Activated T-helper 1 cell treated with Interleukin-2 at 50 U/mL for 16 hours (primary cell): ENCODE measurements at places on chromosomes 4 and X.

- no peak for DNase-seq
Measured at GRCh38 chr4:3199653-3200422, 49.1 kb upstream of the MSANTD1 start.

DNA sequence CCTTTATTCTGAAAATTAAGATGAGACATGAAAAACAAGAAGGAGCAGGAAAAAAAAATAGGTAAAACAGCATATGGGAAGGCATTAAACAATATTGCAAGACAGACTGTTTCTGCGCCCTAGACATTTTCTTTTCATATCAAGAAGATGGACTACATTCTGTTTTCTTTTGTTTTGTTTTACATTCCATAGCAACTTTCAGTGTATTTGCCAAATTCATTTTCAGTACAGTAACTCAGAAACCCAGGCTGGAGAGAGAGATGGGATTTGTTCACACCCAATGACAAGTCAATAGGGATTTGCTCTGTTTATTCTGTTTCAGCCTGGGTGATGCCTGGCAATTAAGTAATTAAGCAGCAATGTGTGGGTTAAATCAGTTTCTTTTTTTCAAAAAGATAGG lies 892.8 kb upstream of the DIAPH2 start:
- no peak for DNase-seq

DNA sequence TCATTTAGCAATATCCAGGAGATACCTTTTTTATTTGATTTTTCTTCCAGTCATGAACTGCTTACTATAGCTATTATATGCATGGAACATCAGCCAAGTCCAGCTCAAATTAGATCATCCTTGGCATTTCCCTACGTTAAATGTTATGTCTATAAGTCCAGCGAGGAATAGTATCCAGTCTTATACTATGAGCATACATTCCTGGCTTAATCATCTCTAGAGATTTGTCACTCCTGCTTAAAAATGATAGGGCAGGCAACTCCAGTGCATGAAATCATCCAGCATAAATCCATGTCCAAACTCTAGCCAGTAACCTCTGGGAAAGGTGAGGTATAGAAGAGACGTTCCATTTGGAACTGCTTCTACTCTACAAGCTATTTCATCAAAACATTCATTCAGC lies 126.7 kb upstream of the VCX2 start:
- DNase-seq: no peak

DNA sequence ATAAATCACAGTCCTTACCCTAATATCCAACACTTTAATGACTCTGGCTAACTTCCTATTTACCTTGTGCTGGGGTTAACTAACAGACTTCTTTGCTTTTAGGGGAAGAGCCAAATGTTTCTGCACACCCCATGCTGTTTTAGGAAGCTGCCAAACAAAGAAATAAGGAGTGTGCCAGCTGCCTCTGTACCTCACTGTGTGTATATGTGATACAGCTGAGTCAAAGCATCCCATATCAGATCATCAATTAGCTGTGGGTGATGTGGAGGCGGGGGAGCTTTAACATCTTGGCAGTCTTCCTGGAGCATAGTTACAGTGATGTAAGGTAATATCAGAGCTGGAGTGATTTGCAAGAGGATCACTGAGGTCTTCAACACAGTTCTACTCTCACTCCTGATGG lies 95.4 kb downstream of the COL25A1 start:
- DNase-seq: no peak

DNA sequence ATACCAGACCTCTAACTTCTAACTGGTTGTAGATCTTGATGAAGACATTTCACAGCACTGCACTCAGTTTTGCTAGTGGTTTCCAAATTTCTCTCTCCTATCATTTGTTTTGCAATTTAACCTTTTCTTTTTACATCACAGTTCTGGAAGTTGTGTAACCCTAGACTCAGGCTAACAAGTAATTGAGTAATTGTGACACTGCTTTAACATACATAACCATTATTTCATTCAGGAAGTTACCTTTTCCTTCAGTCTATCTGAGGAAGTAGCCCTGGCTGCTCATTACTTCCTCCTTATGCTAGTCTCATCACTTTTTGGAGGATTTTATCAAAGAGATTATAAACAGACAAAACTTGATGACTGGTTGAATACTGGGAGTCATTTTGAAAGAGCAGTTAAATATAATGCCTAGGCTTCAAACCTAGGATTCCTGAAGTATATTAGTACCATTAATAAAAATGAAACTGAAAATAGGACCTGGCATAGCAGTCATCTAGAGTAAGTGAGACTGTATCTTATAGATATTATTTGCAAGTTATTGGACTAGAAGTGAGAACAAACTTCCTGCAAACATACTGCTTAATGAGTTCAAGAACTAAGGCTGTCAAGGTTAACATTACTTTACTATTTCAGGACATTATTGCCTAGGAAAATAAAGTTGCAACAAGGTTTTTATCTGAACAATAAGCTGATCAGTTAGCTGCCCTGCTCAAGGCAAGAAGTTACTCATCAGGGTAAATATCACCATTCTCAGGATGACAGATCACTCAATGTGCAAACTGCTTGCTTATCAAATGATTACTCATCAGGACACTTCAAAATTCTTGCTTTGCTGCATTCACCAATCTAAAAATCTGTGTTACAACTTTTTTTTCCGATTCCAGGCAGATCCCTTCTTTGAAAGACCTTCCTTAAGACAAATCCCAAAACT lies 25.6 kb upstream of the TEX13C start:
- no peak for DNase-seq

DNA sequence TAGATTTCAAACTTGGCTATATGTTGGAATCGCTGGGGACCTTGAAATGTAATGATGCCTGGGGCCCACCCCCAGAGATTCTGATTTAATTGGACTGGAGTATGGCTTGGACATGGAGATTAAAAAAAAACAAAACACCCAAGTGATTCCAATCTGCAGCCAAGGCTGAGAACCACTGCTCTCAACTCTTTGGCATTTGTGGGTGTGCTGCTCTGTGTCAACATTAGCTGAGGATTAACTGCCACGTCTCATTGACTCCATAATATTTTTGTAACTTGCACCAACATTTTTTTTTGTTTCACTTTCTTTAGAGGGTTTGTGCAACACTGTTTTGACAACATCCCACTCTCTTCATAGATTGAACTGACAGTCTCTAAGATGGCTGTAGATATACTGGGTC lies 41.1 kb upstream of the PDK3 start:
- no peak for DNase-seq

DNA sequence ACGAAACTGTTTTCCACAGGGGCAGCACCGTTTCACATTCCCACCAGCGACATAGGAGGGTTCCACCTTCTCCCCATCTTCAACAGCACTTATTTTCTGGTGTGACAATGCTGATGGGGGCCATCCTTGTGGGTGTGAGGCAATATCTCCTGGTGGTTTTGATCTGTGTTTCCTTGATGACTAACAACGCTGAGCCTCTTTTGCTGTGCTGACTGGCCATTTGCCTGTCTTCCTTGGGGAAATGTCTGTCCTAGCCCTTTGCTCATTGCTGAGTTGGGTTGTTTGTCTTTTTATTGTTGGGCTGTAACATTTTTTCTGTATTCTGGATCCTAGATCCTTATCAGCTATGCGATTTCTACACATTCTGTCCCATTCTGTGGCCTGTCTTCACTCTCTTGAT lies 33.7 kb downstream of the ATP2B3 start:
- no peak for DNase-seq

- DNase-seq: no peak
Measured at GRCh38 chr4:27701606-27702005, 841.0 kb downstream of the STIM2 start.

GRCh38 chr4:156999175-156999517 lies 27.5 kb upstream of the PDGFC start:
- no peak for DNase-seq

DNA sequence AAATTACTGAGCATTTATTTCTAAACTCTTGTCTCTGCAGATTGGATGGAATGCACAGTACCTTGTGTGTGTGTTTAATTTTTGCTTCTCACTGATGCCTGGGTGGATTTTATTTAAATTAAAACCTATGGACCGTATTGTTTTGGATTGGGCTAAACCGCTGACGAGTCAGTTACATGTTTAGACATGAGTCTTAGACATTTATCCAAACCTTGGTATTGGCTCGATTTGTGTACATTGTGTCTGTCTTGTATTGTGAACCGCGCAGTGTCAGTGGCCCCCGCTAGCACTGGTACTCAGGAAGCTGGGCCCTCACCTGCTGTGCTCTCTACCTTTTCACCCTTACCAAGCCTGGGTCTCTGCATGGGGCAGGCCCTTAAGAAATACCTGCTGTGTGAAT lies 40.8 kb upstream of the TADA2B start:
- DNase-seq: no peak

GRCh38 chr4:41611881-41612871 lies 74.2 kb downstream of the LIMCH1 start:
- DNase-seq: no peak

GRCh38 chrX:69133921-69134542 lies 31.2 kb downstream of the PJA1 start:
- DNase-seq: no peak

- DNase-seq: no peak
Measured at GRCh38 chrX:29466456-29466855, 748.9 kb upstream of the MAGEB2 start.

DNA sequence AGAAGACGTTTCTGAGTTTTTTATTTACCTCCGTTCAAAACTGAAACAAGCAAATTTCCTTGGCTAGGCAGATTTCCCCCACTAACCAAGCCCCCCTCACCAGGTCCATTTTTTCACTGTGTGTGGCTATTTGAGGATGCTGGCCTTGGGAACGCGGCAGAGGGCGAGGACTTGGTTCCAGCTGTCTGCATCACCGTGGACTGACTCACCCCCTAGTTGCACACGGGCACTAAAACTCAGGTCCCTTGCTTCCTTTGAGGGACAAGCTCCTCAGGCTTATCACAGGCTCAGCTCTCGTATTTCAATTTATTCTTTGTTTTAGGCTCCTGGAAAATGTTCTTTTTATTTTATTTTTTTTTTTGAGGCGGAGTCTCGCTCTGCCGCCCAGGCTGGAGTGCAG lies 8.4 kb upstream of the MTNR1A start:
- DNase-seq: no peak

DNA sequence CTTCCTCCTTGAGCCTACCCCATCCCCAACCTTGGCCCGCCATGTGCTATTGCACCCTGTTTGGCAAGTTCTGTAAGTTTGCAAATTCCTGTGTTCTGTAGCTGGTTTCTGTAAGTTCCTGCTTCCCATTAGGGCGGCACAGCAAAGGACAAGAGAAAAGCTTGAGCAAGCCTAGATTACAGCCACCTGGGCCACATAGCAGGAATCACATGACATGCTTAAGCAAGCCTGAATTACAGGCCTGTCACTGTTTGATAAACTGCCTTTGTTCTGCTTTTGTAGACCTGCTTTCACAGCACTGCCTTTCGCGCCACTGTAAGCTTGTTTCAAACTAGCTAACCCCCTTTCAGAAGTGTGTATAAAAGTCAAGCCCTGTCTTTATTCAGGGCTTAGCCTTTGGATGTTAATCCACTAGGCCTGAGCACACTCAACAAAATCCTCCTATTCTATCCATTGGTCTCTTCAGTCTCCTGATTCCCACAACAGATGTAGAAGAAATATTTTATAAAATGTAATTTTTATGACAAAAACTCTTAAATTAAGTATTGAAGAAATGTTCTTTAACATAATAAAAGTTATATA lies 906.8 kb upstream of the NDST4 start:
- DNase-seq: no peak

GRCh38 chr4:82789025-82789776 lies 9.4 kb downstream of the SCD5 start:
- no peak for DNase-seq

GRCh38 chrX:9390121-9390520 lies 74.7 kb upstream of the TBL1X start:
- no peak for DNase-seq

DNA sequence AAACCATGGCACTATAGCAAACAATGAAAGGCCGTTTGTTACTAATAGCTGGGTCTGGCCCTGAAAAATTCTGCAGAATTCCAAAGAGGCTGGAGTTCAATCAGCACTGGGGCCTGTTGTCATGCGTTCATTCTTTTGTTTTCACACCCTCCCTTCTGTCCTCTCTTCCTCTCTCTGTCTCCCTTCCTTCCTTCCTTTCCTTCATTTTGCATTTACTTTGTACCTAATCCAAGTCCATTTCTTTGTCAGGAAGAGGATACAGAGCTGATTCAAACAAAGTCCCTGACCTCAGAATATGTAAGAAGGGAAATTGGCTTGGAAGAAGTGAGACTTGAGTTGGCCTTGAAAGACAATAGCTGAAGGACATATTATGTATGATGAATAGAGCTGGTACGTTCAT lies 119.6 kb upstream of the LDB2 start:
- DNase-seq: no peak

DNA sequence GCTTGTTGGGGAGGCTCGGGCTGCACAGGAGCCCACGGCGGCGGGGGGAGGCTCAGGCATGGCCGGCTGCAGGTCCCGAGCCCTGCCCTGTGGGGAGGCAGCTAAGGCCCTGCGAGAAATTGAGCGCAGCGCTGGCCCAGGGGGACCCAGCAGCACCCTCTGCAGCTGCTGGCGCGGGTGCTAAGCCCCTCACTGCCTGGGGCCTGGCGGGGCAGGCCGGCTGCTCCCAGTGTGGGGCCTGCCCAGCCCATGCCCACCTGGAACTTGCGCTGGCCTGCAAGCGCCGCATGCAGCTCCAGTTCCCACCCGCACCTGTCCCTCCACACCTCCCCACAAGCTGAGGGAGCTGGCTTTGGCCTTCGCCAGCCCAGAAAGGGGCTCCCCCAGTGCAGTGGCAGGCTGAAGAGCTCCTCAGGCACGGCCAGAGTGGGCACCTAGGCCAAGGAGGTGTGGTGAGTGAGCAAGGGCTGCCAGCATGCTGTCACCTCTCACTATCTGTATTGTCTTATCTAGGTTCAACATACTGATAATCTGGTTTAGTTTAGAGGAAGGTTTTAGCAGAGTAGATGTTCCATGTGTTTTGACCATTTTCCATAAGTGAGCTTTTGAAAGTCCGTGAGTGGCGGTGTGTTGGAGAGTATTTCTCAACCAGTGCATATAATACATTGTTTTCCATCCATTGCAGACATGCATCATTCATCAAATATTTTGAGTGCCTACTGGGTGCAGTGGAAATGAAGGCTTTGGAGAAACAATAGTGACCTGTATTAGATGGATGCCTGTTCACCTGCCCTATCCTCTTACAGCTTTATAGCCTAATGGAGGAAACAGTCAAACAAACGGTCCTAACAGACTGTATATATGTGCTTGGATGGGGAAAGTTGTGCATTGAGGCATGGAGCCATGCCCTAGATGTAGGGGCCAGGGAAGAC lies 13.1 kb downstream of the PI4K2B start:
- DNase-seq: no peak

GRCh38 chr4:152606753-152607152 lies 70.9 kb upstream of the FBXW7 start:
- no peak for DNase-seq
